ENCODE measurements at places on chromosomes 5 and 9. TPM values are rescaled to one million over a fixed set of nuclear protein-coding genes. Genes with fewer than 3 reads are reported as not detected.

DNA sequence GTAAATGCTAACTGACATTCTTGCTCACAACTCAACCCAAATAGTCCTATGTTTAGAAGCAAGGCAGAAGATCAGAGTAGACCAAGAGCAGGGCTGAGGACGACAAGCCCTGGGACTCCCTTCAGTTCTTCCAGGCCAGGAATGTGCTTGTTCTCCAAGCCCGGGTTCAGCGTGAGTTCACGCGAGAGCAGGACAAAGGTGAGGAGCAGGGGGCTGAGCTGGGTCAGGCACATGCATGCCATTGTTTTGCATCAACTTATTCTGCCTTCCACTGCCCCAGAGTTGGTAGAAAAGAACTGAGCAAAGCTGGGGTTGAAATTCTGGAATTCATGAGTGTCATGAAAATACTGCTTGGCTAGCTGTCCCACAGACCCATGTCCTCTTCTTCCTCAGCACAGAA is 206.5 kb downstream of the PAX5 start:
- H3K4me3 ChIP-seq: no peak overlapping the region
- no peaks in the 10 kb centered on the region for H3K4me1 ChIP-seq
- H3K27me3 ChIP-seq: no peaks in the 10 kb centered on the region
- no peak overlapping the region for H3K27ac ChIP-seq
- H3K36me3 ChIP-seq: no peaks in the 10 kb centered on the region
- no peak for DNase-seq

The RNF208 gene
- total RNA-seq: 0.98 TPM

DNA sequence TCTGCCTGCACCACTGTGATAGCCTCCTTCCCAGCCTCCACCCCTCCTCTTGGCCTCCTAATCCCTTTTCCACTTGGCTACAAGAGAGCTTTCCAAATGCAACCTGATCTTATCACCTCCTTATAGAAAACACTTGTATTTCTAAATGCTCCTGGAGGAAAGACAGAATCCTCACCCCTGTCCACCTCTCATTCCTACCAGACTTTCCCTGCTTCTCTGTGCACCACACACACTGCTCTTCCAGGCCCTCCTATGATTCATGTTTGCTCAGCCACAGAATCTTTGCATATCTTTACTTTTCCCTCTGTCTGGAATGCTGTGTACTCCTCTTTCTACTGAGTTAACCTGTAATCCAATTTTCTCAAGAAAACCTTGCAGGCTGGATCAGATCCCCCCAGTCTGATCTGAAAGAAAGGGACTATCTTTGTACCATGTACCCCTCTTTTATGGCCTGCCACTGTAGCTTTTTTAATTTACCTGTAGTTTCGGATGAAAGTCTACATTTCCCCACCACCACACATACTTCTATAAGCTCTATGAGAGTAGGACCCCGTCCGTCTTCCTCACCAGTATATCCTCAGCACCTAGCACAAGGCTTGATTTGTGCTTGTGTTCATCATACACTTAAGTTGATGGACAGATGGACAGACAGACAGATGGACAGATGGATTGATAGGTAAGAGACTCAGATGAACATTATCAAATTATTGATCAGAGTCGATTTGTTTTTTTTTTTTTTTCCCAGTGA is 95.3 kb downstream of the GALNT10 start:
- no peak for DNase-seq
- peaks cover 23% of the 10 kb centered on the region for H3K4me1 ChIP-seq
- H3K27me3 ChIP-seq: no peaks in the 10 kb centered on the region
- no peaks in the 10 kb centered on the region for H3K36me3 ChIP-seq
- no peak overlapping the region for H3K27ac ChIP-seq
- H3K4me3 ChIP-seq: no peak overlapping the region

The HEMGN gene
- total RNA-seq: not detected

DNA sequence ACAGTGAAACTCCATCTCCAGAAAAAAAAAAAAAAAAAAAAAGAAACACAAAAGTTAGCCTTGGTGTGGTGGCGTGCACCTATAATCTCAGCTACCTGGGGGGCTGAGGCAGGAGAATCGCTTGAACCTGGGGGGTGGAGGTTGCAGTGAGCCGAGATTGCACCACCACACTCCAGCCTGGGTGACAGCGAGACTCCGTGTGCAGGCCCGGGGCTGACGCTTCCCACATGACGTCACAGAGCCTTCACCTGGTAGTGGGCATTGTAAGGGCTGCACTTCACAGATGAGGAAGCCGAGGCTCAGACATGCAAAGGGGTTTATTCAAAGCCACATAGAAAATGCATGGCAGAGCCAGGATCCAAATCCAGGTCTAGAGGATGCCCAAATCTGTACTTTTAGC is 114.2 kb downstream of the GAPVD1 start:
- no peak overlapping the region for H3K4me3 ChIP-seq
- H3K4me1 ChIP-seq: peaks cover 13% of the 10 kb centered on the region
- DNase-seq: no peak
- H3K27me3 ChIP-seq: no peaks in the 10 kb centered on the region
- no peak overlapping the region for H3K27ac ChIP-seq
